Esophagus muscularis mucosa (tissue), 4 donors: ENCODE measurements at places on chromosomes 11 and 22.
A peak's percentile ranks its signal among the peaks of the same experiment; 100 is the strongest.

- no peaks in the 10 kb centered on the region for H3K4me1 ChIP-seq
- H3K4me3 ChIP-seq = no peak overlapping the region
- no peak overlapping the region for H3K27ac ChIP-seq
- H3K27me3 ChIP-seq = no peaks in the 10 kb centered on the region
- no peak for DNase-seq
These were observed 17.4 kb upstream of the BACE1-AS start for GRCh38 chr11:117273550-117274289.

DNA sequence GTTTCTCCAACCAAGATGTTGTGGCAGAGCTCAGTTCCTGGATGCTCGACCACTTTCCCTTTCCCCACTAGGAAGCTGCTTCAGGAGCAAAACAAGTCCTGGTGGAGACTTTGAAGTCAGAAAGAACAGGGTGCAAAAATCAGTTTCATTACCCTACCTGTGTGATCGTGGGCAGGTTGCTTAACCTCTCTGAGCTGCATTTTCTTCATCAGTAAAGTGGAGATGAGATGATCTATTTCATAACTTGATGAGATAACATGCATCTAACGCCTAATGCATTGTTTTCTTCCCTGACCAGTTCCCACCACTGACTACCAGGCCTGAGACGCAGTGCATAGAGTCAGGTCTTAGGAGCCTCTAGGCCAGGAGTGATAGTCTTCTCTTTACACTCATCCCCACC is 470.0 kb downstream of the SOX6 start:
- no peak overlapping the region for H3K27ac ChIP-seq
- no peak overlapping the region for H3K4me3 ChIP-seq
- H3K36me3 ChIP-seq = no peaks in the 10 kb centered on the region
- H3K4me1 ChIP-seq = peaks cover 25% of the 10 kb centered on the region

GRCh38 chr11:86524620-86525352 is 147.6 kb downstream of the ME3 start:
- no peak overlapping the region for H3K4me3 ChIP-seq
- H3K36me3 ChIP-seq = no peaks in the 10 kb centered on the region
- H3K27ac ChIP-seq = peak overlapping the region; percentile 58
- H3K27me3 ChIP-seq = no peaks in the 10 kb centered on the region

DNA sequence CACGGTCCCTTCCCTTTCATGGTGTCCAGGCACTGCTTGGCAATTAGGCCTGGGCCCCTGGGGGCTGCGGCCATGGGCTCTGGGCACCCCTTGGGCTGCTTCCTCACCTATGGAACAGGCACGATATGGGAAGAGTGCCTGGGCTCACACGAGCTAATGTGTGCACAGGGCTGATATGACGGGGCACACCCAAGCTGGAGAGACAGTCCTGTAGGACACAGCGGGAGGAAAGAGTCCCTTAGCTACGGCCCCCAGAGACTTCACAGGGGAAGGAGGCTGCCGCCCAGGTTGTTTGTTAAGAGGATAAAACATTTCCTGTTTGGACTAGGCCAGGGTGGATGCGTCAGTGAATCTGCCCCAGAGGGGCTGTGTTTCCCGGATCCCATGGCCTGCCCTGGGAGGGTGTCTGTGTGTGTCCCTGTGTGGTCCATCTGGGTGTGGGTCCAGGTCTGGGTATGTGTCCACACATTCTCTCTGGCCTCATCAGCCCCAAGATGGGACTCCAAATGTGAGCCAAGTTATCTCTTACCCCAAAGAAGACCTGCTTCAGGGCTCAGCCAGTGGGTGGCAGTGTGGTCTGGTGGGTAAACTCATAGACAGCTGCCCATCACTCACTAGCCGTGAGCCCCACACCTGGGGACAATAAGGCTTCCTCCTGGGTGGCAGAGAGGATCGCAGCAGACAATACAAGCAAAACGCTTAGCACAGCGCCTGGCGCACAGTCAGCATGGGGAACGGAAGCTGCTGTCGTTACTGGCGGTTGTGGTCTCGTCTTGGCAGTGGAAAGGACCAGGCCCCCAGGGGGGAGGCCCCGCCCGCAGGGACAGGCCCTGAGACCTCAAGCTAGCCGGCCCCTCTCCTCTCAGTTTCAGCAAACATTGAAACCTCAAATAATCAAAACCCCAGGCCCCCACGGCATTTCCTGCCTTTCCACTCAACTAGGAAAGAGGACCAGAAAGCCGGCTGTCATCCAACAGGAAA is 3.2 kb upstream of the EMID1 start:
- peaks cover 8% of the 10 kb centered on the region for H3K27me3 ChIP-seq
- H3K4me3 ChIP-seq = no peak overlapping the region
- DNase-seq = no peak

GRCh38 chr22:25057013-25057881 is 104.7 kb downstream of the KIAA1671 start:
- no peak overlapping the region for H3K4me3 ChIP-seq
- no peak for DNase-seq
- no peaks in the 10 kb centered on the region for H3K27me3 ChIP-seq

DNA sequence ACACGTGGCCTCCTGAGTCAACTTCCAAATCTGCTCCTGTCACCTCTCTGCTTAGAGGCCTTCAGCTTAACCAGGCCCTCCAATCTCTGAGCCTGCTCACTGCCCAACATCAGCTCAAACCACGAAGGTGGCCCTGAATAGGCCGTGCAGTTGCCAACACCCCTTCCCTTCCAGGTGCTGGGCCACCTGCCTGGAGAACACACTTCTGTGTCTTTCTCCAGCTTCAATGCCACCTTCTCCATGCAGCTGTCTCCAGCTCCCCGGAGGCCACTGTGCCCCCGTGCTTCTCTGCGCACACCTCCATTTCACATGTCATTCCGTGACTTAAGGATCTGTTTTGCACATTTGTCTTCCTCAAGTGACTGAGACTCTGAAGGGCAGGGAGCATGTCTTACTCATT is 5.3 kb downstream of the RELA start:
- no peak overlapping the region for H3K4me3 ChIP-seq
- peaks cover 55% of the 10 kb centered on the region for H3K4me1 ChIP-seq
- H3K36me3 ChIP-seq = peaks cover 84% of the 10 kb centered on the region
- H3K27me3 ChIP-seq = no peaks in the 10 kb centered on the region
- H3K27ac ChIP-seq = no peak overlapping the region
